NCI-H524 treated with DMSO at 0.1 percent for 48 hours (cell line): ENCODE measurements at places on chromosomes 5 and 9.

GRCh38 chr5:180360078-180360957, 7.2 kb upstream of the GFPT2 start:
- DNase-seq = no peak

DNA sequence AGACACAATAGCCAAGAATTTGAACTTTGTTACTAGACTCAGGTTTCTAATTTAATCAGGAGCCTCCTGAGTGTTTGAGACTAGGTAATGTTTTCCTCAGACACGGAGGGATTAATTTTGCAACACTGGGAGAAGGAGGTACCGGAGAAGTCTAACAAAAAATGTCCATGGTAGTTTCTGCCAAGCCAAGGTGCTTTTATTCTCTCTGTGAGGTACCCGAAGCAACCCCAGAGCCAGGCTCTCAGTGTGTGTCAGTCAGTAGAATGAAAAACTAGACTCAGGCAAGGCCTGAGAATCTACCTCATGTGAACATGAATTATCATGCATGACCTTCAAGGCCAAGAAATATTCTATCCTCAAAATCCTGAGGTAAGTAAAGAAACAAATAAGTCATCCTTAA, 980.8 kb upstream of the DMAC1 start:
- DNase-seq = no peak

DNA sequence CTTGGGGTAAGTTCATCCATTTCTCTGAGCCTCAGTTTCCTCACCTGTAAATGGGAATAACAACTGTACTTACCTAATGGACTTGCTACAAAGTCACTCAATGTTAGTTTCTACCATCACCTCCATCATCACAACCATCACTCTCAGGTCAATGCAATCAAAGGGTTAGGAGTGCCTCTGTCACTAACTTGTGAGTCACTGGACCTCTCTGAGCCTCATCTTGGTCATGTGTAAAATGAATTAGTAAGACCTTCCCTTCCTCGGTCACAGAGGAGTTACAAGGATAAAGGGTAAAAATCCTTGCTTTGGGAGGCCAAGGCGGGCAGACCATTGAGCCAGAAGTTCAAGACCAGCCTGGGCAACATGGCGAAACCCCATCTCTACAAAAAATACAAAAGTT, 12.8 kb downstream of the FABP6 start:
- no peak for DNase-seq

DNA sequence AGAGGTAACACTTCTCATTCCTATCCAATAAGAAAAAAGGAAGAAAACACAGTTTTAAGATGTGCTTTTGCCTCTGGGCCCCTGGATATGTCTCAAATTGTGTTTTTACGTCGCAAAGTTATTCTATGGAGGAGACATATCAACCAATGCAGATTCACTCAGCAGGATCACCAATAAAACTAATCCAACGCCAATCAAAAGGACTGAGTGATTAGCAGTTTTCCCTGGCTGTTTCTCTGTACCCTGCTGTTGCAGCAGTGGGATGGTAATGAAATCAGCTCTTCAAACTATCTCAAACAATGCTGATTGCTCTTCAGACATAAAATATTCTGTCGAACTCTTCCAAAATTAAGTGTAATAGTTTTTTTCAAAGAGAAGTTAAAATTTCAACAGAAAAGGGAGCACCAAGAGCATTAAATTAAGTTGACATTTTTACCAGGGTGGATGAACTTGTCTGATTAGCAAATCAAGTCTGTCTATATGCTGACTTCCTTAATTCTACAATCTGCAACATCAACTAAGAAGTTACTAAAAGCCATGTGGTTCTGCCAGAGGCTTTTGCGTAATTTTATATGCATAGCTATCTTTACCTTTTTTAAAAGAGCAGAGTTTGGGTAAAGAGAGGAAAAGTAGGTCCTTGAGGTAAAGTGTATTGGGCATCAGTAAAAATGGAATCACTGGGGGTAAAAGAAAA, 9.7 kb upstream of the HK3 start:
- no peak for DNase-seq

- DNase-seq = no peak
Measured at GRCh38 chr9:105854026-105854782, 159.9 kb downstream of the TMEM38B start.

DNA sequence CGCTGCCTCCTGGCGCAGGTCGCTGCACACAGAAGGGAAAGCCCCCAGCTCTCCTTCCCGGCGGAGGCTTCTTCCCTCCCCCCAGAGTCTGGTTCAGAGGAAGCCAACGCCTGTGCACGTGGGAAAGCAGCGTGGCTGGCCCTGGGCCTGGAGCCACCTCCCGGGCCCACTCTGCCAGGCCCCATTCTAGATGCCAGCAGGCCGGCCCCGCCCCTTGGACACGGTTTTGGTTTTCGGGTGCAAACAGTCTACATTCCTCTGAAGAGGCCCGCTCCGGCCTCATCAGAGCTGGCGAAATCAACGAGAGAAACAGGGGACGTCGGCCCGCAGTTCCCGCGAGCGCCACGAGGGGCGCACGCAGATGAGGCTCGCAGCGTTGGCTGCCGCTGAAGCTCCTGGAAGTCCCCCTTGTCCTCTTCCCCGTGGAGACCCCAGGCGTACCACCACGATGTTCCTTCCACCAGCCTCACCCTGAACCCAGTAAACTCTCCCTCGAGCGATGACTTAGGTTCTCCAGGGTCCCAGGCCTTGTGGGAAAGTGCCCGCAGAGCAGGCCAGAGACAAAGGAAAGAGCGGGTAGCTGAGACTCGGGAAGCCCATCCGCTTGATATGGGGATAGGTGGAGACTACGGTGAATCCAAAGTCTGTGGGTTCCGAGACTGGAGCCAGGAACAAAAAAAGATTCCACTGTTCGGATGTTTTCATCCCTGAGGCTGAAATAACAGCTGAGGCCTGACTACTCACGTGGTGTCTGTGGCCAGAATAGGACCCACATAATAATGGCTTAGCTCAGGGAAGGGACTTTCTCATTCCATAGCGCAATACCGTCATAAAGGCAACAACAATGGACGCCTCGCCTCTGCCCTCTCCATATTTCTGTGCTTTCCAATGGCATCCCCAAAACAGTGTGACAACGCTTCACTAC, 64.2 kb downstream of the KLF4 start:
- no peak for DNase-seq

DNA sequence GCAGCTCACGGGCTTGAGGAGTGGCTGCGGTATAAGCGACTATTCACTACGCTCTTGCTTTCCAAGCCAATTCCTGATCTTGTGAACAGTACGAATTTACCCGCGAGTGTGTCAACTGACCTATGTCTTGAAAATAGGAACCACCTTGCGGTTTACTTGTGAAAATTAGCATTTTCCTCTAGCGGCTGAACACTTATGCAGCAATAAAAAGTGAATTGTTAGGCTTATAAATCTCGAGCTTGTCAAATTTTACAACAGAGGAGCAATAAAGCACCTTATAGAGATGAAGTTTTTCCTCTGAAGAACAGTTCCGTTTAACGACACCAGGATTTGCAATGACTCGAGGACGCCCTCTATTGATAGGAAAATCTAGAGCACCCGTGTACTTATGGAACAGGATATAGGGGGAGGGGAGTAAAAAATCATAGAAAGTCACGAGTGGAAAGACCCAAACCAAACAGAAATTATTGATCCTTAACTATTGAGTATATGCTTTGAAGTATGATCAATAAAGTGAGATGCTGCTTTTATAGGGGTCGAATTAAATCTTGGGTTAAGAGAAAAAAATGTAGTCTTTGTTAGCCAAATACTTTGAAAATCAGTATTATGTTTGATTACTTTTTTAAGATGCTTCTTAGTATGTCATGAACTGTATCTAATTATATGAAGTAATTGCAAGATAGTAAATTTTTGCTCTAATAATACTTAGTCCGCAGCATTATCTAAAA, 1.9 kb upstream of the RGMB start:
- DNase-seq = peak; percentile 72

DNA sequence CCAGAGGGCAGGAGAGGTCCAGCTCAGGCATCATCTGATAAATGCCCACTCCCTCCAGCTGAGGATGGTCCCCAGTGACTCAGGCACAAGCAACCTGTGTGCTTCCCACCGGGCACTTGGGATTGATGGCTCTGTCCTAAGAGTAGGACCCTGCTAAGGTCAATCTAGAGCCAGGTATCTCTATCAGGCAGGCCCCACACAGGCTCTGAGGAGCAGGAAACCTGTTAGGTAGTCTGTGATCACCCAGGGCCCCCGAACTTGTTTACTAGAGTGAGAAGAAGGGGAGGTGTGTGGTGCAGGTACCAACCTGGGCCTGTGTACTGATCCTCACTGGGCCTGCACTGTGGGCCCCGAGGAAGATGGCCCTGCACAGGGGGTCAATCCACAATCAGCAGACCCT, 119.6 kb upstream of the FSTL4 start:
- DNase-seq = no peak

DNA sequence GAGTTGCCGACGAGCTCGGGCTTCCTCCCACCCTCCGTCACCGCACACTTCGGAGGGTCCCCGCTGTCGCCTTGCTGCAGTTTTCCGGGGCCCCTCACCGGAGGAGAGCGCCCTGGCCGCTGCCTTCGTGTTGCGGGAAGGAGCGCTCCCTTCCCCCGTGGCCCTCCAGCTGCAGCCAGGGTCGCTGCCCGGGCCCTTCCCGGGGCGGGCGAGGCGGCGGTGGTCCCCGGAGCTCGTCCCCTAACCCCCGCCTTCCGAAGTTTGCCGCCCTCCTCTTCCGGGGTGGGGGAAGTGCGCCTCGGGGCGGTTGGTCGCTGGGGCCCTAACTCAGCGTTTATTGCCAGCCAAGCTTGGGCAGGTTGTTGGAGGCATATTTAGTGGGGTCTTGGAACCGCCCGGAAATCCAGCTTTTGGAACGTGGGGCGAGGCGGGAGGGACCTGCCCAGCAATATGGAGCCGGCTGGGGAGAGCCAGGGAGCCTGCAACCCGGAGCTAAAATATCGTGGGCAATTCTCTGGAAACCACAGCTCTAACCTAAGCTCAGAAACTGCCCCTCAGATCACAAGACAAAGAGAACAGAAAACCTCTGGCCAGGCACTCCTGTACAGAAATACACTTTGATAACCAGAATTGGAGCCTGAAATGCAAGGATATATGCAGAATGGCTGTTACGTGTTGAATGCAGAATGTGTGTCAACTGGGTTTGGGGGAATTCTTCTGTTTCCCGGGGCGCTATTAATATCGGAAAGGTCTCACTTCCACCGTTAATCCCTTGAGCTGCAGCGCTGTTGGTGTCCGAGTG, 890 bp downstream of the PIK3R1 start:
- DNase-seq = peak; percentile 38

DNA sequence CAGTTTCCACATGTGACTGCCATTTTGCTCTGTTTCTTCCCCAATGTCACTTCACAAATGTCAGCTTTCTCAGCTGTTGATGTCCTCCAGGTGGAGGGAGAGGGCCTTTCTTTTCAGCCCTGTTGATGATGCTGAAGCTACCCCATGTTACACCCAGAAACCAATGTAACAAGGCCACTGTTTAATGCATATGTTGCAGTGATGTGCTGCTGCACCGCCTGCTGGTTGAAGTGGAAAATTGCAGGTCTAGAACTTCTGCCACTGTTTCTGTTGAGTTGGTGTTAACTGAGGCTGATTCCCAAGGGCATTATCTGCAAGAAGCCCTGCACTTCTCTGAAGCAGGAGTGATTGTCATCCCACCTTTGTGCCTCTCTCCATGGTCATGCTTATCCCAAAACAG, 428.4 kb downstream of the KDM4C start:
- DNase-seq = no peak

- no peak for DNase-seq
Measured at GRCh38 chr9:130740218-130741023, 46.8 kb downstream of the EXOSC2 start.

- DNase-seq = no peak
Measured at GRCh38 chr9:132627106-132627505, 42.7 kb downstream of the DDX31 start.

DNA sequence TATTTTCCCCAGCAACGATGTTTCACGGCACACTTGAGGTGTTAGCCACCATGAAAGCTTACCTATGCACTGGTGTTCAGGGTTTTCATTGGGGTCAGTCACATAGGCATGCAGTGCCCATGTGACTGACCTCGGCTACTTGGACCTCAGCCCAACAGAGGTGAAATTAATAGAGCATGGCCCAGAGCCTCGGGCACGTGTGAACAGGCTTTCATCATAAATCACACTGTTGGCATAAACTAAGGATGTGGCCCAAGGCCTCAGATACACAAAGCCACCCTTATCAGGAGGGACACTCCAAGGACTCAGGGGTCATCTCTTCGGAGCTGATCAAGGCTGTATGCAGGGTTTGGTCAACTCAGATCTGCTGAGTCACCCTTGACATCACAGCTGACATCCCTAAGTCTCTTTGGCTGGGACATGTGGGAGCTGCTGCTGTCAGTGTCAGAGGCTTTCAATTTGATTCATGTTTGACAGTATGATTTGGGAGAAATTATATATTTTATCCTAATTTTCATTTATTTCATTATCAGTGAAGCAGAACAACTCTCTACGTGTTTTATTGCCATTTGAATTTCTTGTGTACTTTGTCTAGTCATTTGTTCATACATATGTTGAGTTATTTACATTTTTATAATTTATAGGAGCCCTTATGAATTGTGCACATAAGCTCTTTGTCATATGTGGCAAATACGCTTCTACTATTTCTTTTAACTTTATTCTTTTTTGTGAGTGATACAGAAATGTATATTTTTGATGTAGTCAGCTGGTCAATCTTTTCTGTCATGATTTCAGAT, 59.7 kb upstream of the ANKRD33B start:
- no peak for DNase-seq
